ENCODE measurements at places on chromosomes 2 and 18.

GRCh38 chr18:75070235-75070624 lies 138.7 kb downstream of the PTGR3 start:
- DNase-seq = no peak

- no peak for DNase-seq
Measured at GRCh38 chr18:71189581-71189980, 900.7 kb downstream of the SOCS6 start.

GRCh38 chr2:238231251-238231793 lies 8.5 kb downstream of the HES6 start:
- no peak for DNase-seq

DNA sequence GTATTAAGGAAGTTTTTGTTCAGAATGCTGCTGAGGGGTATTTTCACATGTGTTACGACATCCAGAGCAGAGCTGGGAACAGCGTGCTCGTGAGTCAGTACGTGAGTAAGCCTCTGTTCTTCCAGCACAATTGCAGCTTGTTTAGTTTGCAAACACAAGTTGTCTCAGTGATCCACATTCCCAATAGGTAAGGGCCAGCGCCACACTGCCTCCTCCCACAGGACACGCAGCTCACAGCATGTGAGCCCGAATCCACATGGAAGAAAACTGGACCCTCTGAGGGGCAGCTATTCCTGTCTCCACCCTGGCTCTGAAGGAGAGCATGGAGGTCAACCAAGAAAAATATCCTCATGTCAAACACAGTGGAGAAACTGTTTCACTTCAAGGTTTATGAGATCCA lies 173.9 kb upstream of the PID1 start:
- no peak for DNase-seq

- DNase-seq = no peak
Measured at GRCh38 chr2:218029366-218030360, 26.9 kb upstream of the TNS1 start.

DNA sequence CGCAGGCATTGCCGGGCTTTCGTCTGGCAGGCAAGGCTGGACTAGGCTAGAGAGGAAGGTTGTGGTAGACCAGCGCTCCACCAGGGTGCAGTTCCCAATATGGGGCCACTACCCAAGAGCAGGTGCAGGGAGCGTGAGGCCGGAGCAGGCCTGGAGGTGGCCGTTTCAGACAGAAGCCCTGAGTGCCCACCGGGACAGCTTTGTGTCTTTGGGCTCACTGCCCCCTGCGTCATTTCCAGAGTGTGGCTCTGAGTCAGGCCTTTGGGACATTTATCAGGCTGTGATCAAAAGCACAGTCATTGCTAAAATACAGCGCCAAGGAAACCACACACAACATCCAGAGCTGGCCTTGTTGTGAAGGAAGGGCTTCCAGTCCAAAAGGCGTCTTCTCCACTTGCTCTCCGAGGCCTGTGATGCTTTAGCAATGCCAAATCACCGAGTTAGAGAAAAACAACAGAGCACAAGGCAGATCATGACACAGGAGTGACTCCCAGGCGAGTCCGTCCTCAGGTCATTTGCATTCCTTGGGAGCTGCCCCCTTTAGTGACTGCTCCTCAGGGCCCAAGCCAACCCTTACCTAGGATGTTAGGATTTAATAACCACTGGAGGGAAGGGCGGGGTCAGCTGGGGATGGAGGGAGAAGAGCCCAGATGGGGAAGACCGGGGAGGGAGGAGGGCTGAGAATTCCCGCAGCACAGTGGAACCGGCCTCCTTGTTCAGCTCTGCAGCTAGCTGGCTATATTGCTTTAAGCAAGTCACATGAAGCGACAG lies 42.3 kb downstream of the RFX8 start:
- DNase-seq = no peak

DNA sequence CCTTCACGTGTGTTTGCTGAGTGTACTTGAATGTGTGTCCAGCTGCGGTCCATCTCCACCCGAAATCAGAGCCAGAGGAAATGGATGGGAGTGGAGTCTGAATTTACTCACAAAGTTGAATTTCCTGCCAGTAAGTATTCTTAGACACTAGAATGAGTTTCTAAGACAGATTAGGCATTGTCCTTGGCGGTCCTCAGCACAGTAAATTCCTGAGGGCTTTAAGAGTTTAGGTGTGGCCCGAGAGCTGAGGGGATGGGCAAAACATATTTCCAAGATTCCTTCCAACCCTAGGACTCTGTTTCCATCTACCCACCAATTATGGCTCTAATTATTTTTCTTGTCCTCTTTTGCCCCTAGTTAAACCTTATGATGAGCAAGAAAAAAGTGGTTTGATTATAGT lies 90.3 kb upstream of the PHLPP1 start:
- no peak for DNase-seq

GRCh38 chr2:156675896-156676295 lies 239.7 kb downstream of the GPD2 start:
- no peak for DNase-seq

GRCh38 chr18:48818329-48819254 lies 132.2 kb downstream of the SMAD7 start:
- DNase-seq = no peak

GRCh38 chr2:74531666-74532065 lies 1.9 kb downstream of the HTRA2 start:
- no peak for DNase-seq

Data from AML-193 (cell line).